ENCODE measurements at places on chromosomes 4 and X.

DNA sequence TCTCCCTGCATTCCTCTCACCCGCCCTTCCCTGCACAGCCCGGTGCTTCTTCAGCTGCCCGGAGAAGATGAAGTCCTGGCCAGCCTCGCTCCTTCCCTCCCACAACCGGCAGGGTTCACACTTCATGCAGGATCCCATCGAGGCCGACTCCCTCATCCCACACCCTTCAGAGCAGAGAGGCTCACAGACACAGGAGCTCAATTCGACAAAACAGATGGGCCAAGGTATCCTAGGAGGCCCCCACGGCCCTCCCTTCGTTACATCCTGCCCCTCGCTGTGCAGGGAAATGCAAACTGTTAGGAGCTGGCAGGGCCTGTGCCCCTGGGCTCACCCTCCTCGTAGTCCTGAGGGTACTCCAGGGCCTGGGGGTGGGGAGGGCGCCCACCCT lies 238.1 kb downstream of the DHRSX start:
- no peak for DNase-seq

GRCh38 chr4:77174426-77174825 lies 17.4 kb downstream of the CCNG2 start:
- DNase-seq: no peak

DNA sequence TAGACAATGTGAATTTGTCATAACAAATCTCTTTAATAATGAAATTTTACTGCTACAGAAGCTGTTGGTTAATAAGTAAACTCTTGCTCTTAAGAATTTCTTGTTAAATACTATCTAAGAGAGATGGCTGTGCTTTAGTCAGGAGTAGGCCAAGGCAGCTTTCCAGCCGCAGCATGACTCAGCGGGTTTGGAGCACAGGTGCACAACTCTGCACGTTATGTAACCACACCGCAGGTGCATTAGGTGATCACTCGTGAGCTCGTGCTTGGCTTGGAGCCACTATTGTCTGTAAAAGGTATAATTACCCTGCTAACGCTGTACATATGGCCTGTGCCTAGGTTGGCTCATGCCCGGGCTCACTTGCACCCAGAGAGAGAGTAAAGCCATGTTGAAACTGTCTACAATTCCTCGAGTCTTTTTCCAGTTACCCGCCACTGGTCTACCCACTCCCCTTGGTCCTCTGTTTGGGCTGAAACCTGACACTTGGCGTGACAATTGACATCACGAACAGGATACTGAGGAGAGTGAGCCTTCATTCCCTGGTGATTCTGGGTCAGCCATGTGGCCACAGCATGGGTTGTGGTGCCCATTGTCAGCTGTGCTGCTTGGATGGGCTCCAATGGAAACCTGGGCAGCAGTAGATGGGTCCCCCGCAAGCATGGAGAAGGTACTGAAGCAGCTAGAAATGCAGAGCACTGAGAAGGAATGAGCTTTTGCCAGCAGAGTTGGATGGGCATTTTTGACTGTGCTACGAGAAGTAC lies 18.4 kb upstream of the ANAPC4 start:
- DNase-seq: no peak

GRCh38 chr4:76532805-76533204 lies 97.8 kb downstream of the SHROOM3 start:
- DNase-seq: no peak

- no peak for DNase-seq
These were observed at the start of gene SLC4A4 for GRCh38 chr4:71338846-71339593. Gene SLC4A4 (plus strand): TSS chr4:71339020.

DNA sequence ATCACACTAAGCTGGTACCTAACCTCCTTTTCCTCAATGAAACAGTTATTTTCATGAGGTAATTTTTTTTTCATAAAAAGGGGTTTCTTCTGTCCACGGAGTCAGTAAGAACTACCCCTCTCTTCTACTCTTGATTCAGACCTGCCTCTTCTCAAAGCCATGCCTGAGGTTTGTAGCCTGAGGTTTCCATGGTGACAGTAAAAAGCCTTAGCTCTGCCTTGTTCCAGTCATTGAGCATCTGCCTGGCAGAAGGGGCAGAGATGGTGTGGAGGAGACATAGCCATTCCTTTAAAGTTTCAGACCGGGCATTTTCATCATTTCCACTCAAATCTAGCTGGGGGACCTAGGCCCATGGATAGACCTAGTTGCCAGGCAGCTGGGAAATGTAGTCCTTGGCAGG lies 135.5 kb downstream of the REPS2 start:
- DNase-seq: no peak

DNA sequence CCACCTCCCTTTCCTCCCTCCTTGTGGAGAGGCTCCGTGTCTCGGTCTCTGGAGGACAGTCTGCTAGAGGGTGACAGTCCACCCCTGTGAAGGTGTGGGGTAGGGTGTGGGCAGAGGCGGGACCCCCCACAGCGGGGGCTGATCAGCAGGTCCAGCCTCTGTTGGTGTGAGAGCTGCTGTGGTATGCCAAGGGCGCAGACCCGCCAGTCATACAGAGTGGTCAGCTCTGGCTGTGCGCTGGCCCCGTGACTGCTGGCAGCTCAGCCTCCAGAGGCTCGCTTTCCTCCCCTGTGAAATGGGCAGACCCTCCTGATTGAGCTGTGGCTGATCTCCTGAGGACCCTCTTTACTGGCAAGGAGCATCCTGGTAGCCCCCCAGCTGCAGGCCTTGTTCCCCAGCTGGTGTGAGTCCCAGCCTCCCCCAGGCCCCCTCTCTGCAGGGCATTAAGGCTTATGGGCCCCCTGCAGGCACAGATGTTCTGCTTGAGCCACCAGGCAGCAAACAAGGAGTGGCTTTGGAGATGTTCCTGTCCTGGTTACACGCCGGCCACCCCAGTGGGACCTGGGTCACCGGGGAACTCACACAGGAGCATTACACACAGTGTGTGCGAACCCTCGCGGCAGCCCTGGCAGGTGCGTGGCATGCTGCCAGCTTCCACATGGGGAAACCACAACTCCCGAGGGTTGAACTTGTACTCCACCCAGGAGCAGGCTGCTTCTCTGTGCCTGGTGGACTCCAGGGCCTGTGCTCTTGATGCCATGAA lies 76.8 kb downstream of the PPP2R2C start:
- DNase-seq: no peak

DNA sequence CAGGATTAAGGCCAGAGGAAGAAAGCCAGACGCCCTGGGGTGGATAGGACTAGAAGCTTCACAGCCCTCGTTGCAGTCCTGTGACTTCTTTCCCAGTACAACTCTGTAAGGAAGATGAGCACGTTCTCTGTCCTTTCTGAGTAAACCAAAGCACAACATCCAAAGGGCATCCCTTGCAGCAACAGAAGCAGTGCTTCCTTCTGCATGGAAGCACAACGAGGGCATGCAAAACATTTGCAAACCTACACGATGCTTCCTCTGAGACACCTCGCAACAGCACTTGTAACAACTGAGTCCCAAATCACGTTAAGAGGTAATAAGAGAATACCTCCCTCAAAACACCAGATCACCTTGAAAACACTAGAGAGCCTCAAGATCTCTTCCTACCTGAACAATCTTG lies 335.7 kb upstream of the RASGEF1B start:
- no peak for DNase-seq

DNA sequence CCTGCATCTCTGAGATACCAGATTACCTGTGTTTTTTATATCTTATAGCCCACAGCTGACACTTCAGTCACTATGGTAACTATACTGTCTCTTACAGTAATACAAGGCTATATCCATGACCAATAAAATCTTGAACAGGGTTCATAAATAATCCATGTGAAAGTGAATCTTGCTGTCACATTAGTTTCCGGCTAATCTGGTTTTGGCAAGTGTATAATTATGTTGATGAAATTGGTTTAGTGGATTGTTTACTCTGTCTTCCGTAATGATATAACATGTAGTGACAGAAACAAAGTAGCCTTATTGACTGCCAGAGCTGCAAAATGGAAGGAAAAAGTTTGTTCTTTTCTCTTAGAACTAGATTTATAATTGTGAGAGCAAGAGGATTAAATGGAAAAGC lies 686.6 kb upstream of the PABPC4L start:
- no peak for DNase-seq

DNA sequence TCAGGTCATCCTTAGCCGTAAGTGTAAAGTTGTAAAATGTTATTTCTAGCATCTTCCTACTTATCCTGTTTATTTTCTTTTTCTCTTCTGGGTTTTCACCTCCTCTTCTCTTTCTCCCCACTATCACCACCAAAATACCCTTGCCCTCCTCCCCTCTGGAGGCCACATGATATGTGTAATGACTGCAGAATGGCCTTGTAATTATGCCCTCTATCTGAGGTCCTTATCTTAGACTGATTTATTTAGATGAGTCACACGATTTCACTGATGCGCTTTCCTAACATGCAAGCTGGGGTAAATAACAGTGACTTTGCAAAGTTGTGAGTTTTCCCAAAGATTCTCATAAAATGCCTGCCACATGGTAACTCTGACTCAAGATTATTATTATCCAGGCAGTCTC lies 231.8 kb upstream of the GPRIN3 start:
- no peak for DNase-seq

DNA sequence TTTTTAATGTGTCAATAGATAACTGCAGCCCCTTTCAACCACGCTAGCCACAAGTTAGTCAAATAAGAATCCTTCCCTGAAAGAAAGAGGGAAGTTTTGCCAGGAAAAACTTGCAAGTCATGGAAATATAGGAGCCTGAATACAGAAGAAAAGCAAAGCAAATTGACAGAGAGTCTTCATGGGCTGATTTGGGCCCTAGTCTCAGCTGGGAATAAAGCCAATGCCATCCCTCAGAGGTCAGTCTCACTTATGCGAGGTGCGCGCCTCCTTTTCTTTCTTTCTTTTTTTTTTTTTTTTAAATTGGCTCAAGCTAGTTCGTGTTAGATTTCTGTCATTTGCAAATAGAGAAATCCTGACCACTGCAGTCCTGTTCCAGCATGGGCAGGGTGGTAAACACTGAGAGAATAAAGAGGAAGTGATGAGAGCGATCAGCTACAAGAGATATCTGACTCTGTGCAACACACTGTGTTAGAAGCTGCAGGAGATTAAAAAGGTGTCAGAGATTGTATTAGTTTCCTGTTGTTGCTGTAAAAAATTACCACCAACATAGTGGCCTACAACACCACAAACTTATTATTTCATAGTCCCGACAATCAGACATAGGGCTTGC lies 299.7 kb downstream of the LDB2 start:
- no peak for DNase-seq
